ENCODE measurements at places on chromosomes 2 and 18. TPM values are rescaled to one million over a fixed set of nuclear protein-coding genes. Genes with fewer than 3 reads are reported as not detected.

The LRRTM1 gene
- total RNA-seq: not detected

The REG3G gene
- not detected for total RNA-seq

- no peak for DNase-seq
Measured at GRCh38 chr2:196516564-196516963, 123.0 kb upstream of the CCDC150 start.

DNA sequence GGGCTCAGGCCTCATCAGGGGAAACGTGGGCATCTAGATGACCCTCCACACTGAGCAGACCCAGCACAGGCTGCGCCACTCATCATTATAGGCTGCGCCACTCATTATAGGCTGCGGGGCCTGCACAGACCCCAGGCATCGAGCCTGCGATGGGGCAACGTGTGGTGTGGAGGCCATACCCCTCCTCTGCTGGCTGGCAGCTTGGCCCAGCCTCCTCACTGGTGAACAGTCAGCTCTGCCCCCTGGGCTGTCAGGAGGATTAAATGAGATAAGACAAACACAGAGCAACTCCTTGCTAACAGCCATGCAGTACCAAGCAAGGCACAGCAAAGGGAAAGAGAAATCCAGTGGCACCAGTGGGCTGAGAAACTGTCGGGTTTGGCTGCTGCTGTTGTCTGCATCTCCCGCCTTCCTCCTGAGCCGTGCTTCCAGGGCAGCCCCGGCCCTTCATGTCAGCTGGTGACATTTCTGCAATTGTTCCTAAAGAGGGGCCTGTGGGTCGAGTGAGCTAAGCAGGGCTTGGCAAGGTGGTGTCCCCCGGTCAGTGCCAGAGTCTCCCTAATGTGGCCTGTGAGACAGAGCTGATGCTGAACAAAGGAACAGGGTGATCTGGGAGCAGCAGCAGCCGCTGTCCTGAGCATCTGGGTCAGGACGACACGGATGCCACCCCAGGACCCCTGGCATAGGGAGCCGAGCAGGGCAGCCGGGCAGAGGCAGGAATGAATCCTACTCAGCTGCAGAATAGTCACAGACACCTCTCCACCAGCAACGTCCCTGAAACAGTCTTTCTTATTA, 48.7 kb downstream of the RRM2 start:
- no peak for DNase-seq
